Fibroblast of skin of scalp (primary cell): ENCODE measurements at places on chromosomes 7 and 10.

DNA sequence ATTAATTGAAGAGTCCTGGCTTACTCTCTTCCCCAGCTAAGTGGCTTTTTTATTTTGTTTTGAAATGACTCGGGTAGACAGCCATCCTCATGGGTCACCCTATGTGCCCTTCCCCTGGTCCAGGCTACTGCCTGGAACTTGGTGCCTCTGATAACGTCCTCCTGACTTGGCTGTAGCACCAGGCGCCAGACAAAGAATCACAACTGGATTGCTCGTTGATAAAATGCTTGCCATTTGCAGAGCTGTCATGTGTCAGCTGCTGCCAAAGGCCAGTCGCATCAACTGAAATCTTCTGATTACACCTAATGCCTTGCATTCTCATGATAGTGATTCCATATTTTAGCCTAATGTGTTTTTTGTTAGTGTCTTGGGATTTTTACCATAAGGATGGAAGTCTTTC is 27.4 kb upstream of the ABLIM1 start:
- no peak for DNase-seq

DNA sequence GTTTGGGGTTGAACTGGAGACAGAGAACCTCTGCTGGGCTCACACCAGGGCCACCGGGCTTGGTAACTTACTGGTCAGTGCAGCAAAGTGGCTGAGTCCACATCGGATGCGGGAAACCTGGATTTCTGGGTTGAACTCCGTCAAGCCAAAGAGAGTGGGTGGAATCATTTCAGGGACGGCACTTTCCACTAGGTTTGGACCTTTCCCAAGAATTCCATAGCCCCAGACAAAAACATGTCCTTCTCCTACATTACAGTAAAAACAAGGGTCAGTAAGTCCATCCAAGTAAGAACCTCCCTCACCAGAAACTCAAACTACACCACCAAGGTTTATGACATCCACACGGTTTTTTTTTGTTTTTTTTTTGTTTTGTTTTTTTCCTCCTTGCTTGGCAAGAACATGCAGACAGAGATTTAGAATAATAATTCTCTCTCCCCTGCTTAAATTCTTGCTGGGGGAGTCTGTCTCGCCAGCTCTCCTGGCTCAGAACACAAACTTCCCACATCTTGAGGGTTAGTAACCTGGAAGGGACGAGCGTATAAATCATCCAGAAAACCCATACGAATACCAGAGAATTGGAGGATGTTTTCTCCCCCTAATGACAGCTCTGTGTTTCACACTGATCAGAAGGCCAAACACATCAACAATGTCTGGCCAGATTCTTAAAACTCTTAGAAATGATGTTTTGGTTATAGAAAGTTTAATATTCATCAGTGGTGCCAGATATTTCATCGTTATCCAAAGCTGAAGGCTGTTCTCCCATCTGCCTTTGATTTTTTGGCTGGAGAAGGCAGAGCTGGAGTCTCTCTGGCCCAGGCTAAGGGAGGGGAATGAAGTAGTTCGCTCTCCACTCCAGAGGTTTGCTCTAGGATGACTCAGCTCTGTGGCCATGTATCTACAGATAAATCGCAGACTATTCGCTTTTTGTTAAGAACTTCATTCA is 17.5 kb downstream of the RCC1L start:
- peak; percentile 35 for DNase-seq

DNA sequence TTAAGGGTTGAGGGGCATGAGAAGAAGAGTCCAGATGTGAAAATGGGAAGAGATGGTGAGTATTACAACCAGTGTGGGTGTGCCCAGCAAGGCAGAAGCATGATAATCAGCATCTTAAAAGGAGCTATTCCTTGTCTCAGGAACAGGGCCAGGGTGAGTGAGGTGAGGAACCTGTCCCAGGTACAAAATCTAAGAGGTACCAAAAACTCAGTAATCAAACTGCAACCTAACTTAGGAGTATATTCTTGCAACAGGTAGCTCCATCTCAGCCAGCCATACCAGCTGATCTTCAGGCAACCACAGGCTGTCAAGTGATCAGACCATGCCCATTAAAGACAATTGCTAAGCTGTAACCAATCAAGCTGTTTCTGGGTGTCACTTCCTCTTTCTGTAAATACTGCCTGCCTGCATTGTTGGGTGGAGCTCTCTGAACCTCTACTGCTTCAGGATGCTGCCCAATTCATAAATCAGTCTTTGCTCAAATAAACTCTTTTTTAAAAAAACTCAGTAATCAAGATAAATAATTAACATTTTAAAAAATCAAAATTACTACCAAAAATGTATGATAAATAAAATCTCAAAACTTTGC is 7.4 kb downstream of the KEL start:
- DNase-seq: no peak

DNA sequence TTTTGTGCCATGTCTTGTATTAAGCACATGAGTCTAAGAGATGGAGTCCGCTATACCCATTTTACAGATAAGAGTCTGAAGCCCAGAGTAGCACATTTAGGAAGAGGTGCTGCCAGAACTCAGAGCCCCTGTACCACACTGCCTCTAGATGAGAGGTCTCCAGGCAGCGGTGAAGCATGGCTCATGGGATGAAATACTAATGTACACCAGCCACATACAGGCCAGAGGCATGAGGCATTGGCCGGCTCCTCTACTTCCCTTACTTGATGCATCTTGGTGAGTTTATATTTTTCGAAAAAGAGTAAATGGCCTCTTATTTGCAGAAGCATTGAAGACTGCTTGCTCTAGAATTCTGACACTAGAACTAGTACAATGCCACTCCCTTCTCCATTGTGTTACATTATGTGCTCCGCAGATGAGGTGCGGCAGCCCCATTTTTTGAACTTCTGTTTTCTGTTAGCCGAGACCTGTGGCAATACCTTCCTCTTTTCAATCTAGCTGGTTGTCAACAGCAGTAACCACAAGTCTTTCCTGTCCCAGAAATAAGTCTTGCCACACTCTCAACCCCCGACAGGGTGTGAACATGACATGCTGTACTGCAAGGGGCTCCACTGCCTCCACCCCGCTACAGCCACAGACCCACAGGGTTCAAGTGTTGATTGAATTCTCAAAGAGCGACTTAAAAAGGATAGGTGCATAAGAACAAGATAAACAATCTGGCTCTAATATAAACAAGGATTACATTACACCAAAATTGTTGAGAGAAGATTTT is 145.3 kb downstream of the CELF2 start:
- DNase-seq: no peak

- peak; percentile 57 for DNase-seq
Observed at GRCh38 chr10:4343873-4344272, 482.1 kb upstream of the AKR1E2 start.

DNA sequence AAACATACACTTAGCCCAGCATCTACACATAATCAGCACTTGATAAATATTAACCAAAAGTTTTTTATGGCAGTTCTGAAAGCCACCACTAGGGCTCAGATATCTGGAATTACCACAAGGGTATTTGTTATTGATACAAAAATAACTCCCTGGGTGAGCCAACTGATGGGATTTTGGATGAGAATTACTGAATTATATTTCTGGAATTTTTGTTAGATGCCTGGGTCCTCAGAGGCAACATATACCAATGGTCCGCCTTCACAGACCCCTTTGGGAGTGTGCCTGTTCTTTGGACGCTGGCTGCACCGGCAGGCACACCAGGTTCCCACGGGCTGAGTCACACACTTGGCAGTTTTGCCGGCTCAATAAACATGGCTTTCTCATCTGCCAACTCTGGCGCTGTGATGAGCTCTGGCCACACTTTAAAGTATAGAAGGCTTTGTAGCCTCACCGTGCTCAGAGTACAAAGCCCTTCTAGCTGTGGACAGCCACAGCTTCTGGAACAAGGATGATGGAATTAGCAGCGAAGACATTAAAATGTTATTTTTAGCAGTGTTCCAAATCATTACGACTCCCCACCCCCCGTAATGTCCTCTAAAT is 24.5 kb upstream of the EEPD1 start:
- DNase-seq: peak; percentile 82

GRCh38 chr10:80196270-80196949 is 8.9 kb downstream of the ANXA11 start:
- no peak for DNase-seq

- DNase-seq: no peak
Observed at GRCh38 chr10:53702489-53702888, 929.9 kb upstream of the MBL2 start.

DNA sequence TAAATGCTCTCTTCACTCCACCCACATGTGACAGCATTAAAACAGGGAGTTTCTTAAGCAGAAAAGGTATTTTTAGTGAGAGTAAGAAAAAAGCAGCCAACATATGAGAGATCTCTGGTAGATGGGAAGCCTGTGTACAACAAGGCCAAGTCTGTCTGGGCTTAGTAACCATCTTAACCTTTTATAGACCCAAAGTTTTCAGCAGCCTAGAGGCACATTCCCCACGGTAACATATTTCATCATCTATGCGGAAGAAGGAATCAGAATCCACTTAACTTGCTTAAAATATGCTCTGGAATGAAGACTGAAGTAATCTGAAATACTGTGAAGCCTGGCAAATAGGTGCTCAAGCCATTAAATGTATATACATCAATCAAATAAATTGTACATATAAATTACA is 127.8 kb downstream of the RAPGEF5 start:
- DNase-seq: no peak

DNA sequence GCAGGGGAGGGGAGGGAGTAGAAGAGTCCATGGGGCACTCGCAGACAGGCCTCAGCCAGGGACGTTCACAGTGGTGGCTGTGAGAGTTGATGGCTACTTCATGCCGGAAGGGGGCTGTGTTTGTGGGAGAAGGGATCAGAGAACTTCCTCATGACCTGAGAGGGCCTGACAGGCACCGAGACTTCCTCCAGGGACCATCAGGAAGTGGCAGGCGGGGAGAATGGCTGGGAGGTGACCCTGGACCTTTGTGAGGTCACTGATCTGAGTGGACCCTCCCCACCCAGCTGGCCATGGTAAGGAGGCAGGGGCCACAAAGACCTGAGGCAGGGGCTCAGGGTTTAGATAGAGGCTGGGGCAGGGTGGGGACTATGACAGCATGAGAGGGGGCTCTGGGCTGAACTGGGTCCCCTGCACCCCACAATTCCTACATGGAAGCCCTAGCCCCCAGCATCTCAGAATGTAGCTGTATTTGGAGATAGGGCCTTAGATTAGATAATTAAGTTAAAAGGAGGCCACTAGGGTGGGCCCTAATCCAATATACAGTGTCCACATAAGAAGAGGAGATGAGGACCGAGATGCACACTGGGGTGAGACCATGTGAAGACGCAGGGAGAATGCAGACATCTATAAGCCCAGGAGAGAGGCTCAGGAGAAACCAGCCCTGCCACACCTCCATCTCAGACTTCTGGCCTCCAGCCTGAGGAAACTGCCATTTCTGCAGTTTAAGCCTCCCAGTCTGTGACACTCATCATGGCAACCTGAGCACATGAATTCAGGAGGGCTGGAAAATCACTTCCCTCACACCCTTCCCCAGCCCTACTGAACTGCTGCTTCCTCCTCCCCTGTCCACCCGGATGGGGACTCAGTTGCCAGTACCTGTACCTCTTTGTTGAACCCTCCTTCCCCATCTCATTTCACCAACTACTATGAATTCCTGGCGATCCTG is 273.9 kb upstream of the ZNF32 start:
- no peak for DNase-seq

GRCh38 chr10:131676800-131677421 is 223.9 kb upstream of the PPP2R2D start:
- DNase-seq: no peak

DNA sequence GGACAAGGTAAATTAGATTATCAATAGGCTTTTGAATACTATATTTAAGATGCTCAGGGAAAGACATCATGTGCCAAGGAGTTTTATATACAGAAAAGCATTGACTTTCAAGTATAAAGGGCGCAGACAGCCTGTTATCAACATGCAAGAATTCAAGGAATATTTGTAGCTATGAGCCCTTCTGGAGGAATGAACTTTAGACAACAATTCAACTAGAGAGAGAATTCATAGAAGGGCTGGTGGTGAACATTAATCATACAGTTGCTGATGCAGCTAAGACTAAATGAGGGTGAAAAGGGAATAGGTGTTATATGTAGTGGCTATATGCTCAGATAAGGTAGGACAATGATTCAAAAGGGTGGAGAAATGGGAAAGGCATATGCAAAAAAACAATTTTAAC is 41.2 kb downstream of the AOAH start:
- no peak for DNase-seq

GRCh38 chr10:124298891-124299290 is 119.8 kb downstream of the OAT start:
- DNase-seq: no peak

GRCh38 chr10:78410046-78410965 is 376.6 kb downstream of the RPS24 start:
- no peak for DNase-seq

- DNase-seq: no peak
Observed at GRCh38 chr10:122233857-122234348, 37.2 kb upstream of the BTBD16 start.
